Myocyte (in vitro differentiated cells): ENCODE measurements at places on chromosomes 7 and 10. TPM values are rescaled to one million over a fixed set of nuclear protein-coding genes. Genes with fewer than 3 reads are reported as not detected.

DNA sequence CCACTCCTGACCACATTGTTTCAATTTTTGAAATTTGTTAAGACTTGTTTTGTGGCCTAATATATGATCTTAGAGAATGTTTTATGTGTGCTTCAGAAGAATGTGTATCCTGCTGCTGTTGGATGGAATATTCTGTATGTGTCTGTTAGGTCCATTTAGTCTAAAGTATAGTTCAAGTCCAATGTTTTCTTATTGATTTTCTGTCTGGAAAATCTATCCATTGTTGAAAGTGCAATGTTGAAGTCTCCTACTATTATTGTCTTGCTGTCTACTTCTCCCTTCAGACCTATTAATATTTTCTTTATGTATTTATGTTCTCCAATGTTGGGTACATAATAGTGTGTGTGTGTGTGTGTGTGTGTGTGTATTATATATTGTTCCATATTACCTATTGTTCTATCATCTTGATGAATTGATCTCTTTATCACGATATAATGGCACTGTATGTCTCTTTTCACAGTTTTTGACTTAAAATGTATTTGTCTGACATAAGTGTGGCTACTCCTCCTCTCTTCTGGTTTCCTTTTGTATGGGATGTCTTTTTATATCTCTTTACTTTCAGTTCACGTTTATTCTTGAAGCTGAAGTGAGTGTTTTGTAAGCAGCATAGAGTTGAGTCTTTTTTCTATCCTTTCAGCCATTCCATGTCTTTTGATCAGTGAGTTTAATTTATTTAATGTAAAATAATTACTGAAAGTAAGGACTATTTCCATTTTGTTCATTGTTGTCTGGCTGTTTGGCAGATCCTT is 61.3 kb downstream of the AKR1D1 start:
- no peak for DNase-seq

GRCh38 chr7:82164813-82165212 is 278.8 kb downstream of the CACNA2D1 start:
- peak; percentile 84 for DNase-seq

GRCh38 chr10:22667093-22667480 is 47.3 kb downstream of the PIP4K2A start:
- DNase-seq: no peak

- peak; percentile 63 for DNase-seq
Measured at GRCh38 chr10:32379318-32379949, 32.5 kb upstream of the EPC1 start.

DNA sequence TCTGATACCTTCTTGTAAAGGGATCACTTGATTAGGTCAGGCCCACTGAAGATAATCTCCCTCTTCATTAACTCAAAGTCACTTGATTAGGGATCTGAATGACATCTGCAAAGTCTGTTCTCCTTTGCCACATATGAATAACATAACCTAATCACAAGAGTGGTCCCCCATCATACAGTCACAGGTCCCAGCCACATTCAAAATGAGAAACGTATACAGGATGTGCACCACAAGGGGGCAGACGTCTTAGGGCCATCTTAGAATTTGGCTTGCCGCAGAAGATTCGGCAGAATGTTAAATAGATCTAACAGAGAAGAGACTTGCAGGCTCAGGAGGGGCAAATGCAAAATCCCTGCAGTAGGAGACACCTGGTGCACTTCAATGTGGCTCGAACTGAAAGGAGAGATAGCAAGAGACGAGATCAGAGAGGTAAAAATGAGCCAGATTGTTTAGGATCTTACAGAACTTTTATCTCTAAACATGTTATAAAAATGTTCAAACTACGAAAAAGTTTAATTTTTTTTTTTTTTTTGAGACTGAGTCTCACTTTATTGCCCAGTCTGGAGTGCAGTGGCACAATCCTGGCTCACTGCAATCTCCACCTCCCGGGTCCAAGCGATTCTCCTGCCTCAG is 10.4 kb upstream of the SMC3 start:
- DNase-seq: peak; percentile 35

GRCh38 chr10:131346456-131346855 is 34.9 kb upstream of the TCERG1L start:
- no peak for DNase-seq

- DNase-seq: no peak
Measured at GRCh38 chr10:120085096-120085796, 192.7 kb downstream of the SEC23IP start.

DNA sequence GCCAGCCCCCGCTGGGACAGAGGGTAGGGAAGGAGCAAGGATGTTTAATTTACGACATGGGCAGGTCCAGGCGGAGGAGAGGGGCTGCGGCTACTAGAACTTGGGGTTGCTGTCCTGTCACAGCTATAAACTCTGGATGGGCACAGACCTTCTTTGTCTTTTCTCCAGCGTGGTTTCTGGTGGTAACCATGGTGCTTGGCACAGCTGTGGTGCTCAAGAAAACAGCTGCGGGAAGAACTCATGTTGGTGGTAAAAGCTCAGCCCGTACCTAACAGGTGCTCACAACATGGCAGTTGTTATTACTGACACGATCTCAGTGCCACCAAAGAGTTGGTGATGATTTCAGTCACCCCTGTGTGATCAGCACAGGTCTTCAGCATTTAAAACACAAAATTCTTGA is 13.8 kb downstream of the BAIAP2L1 start:
- DNase-seq: peak; percentile 99

- DNase-seq: no peak
Measured at GRCh38 chr10:822661-823367, 108.7 kb downstream of the LARP4B start.

DNA sequence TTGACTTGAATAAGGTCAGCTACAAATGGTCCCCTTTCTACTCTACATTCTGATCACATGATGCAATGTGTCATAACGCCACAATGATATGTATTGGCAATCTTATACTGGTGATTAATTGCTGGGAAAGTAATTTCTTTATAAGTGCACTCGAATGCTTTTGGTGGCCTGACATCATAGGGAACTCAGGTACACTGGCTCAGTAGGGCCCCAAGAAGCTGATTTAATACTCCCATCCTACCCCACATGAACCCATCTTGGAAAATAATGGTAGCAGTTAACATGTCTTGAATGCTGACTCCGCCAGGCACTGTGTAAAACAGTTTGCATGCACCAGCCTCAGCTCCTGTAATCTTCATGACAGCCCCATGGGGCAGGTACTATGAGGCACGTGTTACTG is 186.9 kb downstream of the SNX10 start:
- DNase-seq: no peak

DNA sequence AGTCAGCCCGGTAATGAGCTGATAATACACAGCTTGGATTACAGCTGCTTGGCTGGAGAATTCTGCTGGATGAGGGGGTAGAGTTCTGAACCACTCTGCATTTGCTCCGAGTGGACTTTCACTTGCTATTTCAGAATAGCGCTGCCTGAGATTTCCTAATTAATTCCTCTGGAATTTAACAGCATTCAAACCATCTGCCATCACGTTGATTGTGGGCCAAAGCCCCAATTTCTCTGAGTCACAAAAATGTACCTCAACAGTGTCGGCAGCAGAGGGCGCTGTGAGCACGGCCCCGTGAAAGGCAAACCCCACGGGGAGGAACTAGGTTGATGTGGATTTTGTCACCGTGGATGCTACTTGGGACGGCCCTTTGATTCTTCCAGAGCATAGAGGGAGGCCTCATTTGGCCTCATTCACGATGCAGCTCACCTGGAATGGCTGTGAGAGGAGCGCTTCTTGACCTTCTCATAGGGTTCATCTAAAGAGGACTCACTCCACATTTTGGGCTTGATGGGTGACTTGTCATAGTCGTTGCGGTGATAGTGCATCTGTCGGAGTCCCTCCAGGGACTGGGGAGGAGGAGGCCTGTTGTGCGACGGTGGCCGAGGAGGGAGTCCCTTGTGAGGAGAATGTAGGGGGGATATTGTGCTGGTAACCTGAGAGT is 73.3 kb downstream of the PRPF18 start:
- peak; percentile 62 for DNase-seq

DNA sequence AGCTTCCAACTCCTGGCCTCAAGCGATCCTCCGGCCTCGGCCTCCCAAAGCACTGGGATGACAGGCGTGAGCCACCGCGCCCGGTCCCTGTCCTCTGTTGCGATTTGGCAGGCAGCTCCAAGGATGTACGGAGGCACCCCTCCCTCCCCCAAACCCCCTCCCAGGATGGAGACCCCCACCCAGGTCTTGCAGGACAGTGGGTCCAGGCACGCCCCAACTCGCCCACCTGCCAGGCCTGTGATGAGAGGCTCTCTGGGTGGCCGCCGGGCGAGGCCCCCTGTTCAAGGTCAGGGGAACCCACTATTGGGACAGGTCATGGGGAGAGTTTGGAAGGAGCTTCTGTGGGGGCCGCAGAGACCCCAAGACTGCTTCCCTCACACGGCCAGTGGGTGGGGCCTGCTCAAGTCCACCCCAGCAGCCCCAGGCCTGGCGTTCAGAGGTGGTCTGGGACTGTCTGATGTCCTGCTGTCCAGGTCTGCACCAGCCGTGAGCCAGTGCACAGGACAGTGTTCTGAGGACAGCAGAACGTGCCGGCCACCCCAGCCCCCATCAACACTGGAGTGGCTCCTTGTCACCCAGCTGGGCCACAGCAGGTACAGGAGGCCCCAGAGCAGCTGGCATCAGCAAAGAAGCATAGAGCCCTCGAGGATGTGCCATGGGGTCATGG is 2.5 kb downstream of the ADAP1 start:
- DNase-seq: no peak

- DNase-seq: no peak
Measured at GRCh38 chr10:133230044-133230361, at the start of gene UTF1. TSS of gene UTF1 (plus strand) at chr10:133230217. CDS start at chr10:133230289, 72 bp downstream.

DNA sequence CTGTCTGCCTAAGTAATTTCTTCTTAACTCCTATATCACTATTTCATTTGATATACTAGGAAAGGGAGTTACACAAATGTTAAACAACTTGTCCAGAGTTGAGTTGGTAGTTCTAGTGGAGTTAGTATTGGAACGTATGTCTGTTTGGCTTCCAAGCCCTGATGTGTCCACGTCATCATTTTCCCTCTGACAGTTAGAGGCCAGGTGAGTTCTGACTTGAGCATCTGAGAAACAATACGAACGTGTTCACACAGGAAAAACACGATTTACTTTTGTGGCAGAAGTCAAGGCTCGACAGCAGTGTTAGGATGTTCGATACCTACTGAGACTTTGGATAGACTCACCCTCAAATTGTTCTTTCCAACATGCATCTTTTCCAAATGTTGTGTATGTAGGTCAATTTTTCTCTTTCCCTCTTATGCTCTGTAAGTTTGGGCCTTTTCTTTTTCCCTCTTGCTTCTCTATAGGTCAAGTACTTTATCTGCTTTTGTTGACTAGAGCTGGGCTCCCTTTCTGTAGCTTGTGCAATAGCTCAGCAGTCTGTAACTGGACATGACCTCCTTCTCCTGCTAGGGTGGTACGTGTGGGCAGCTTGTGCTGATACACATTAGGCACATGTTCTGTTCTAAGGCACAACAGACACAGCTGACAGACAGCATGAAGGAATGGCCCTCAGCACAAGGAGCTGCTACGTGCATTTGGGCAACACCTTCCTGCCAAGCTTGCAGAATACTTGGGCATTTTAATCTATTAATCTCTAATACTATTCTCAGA is 222.9 kb downstream of the PTEN start:
- no peak for DNase-seq

DNA sequence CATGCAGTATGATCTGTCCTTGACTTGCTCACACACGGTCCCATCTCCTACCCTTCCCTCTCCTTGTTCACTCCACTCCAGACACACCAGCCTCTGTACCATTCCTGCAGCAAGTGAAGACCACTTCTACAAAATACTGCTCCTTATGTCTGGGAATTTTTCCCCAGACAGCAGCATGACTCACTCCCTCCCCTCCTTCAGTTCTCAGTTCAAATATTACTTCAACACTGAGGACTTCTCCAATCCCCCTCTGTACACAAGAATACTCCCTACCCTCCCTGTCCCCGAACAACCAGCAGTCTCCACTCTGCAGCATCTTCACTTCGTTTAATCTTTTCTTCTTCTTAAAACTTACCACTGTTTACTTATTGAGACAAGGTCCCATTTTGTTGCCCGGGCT is 474.0 kb downstream of the GPAM start:
- no peak for DNase-seq

- DNase-seq: no peak
Measured at GRCh38 chr7:127440206-127440605, 47.7 kb upstream of the ZNF800 start.

- no peak for DNase-seq
Measured at GRCh38 chr7:1254281-1255079, 21.8 kb downstream of the UNCX start.

GRCh38 chr7:71553306-71553705 is 421.4 kb downstream of the GALNT17 start:
- DNase-seq: no peak

GRCh38 chr7:44782460-44782859 is 14.0 kb upstream of the PPIA start:
- DNase-seq: no peak

GRCh38 chr10:61399406-61399805 is 53.8 kb downstream of the TMEM26 start:
- DNase-seq: peak; percentile 68

DNA sequence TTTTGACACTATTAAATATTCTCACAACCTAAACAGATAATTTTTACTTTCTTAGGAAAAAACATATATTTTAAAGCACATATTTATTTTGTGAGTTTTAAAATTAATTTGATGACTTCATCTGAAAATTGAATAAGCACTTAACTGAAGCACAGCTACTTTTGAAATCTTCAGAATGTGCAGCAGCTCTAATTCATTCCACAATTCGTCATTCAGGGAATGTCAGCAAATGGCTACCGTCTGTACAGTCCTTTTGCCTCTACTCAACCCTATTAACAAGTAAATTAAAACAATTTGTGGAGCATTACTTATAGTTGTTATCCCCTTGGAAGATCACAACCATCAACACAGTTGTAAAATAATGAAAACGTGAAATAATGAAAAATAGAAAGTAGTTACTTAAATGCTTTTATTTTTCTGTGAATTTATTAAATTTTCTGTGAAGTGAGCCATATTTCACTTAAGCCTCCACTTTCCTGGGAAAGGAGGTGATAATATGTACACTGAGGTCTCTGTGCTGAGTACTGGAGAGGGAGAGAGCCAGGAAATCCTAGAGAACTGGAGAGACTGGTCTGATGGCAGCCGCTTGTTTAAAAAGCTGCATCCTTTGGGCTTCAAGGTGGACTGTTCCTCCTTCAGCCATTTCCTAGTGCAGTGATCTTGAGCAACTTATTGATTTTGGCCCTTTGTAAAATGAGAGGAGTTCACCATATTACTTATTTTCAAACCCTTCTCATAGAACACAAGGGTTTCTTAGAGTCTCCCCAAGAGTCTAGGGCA is 70.6 kb downstream of the REEP3 start:
- DNase-seq: no peak

GRCh38 chr10:62738916-62739315 is 65.6 kb upstream of the ADO start:
- peak; percentile 32 for DNase-seq

Gene MUC12
- total RNA-seq: not detected in 2 replicates

Gene CDC14C
- not detected in 2 replicates for total RNA-seq

Gene TRIM50
- total RNA-seq: not detected in 2 replicates

Gene HABP2
- not detected in 2 replicates for total RNA-seq
